D341Med (cell line): ENCODE measurements at places on chromosomes 3 and 15.

- DNase-seq, result no peak
Observed at GRCh38 chr15:60228101-60228500, 169.7 kb downstream of the ANXA2 start.

- DNase-seq, result no peak
Observed at GRCh38 chr3:122862381-122862780, 67.5 kb downstream of the SLC49A4 start.

DNA sequence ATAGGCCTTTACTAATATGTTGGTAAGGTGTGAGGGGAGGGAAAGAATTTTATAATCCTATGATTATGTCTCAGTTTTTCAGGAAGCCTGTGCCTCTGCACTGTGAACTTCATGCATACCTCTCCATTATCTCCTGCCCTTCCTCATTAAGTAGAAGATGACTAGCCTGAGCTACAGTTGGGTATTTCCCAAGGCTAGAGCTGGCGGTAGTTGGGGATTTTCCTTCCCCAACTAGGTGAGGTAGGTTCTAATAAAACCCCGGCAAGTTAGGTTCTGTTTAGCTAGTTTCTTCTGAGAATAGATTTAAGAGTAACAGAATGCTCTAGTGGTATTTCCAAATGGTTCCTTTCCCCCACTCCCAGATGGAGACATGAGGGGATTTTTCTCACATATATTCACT is 414.5 kb downstream of the GRM7 start:
- DNase-seq, result no peak

DNA sequence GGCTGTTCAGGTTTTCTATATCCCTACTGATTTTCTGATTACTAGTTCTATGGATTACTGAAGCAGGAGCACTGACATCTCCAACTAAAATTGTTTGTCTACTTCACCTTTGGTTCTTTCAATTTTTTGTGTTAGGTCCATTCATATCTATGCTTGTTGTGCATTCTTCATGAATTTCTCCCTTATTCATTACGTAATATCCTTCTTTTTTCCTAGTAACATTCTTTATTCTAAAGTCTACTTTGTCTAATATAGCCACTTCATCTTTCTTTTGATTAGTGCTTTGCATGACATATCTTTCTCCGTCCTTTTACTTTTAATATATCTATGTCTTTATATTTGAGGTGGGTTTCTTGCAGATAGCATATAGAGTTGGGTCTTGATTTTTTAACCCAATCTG is 116.3 kb upstream of the BHLHE40 start:
- DNase-seq, result no peak

DNA sequence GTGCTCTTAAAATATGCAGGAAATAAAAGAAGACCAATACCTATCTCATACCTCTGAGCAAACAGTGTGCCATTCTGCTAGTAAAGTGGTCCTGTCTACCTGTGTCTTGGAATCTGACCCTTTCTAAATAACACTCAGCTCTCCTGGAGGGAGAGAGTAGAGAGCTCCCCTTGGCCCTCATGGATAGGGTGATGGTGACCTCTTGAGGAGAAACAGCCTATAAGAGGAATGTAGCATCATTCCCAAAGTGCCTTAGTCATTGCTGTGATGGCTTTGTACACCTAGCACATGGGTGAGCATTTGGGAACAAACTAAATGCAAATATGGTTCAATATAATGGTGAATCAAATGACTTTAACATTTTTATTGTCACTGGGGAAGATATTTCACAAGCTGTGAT is 10.0 kb downstream of the SNTN start:
- peak; percentile 47 for DNase-seq

DNA sequence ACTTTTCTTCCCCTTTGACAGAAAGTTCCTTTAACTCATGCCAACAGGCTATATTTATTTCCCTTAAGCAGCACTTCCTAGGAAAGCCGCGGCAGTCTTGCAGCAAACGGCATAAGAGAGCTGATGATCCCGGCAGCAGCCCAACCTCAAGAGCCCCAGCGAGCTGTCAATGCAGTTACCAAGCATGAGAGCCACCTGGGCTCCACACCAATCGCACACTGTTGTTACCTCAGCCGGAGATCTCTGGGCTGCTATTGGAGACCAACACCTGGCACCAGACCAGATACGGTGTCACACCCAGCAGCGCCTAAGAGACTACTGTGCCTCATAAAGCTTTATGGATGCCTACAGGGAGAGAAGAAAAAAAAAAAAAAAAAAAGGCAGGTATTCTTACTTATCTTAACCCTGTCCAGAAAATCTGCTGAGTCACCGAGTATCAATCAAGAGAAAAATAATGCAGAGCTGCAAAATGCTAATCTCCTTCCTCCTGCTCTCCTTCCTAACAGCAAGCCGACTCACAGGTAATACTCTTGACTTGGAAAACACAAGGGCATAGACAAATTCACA is 11.7 kb downstream of the ABCC5 start:
- peak; percentile 79 for DNase-seq

GRCh38 chr3:5431811-5432378 is 244.4 kb downstream of the EDEM1 start:
- no peak for DNase-seq

GRCh38 chr3:134885877-134886621 is 91.0 kb downstream of the EPHB1 start:
- DNase-seq, result no peak

DNA sequence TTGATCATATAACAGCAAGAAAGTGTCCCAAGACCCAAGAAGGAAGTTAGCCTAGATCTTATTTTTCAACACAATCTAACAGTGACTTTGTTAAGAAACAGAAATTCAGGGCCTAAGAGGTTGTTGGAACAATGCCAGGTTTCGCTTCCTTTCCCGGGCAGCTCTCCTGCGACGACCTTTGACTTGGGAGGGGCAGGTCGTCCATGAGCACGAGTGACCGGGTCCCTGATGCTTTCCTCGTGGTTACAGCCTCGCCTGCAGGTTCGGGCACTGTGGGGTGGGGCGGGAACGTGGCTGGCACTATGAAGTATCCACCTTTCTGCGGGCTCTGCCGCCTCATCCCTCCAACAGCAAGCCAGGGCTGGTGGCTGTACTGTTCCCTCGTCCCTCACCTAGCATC is 90.1 kb upstream of the RGMA start:
- no peak for DNase-seq

DNA sequence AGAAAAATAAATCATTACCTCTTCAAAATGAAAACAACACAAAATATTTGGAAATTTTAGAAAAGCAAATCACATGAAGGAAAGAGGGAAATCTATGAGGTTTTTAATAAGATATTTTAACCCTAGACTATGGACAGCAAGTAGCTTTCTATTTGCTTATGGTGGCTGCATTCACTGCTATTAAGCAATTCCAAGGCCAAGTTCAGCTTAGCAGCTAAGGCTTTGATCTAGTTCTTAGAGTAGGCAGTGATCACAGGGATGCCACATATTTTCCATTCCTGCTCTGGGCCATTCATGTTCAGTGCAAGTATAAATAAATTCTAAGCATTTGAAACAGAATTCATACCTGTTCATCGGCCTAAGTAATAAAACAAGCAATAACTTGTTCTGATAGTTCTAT is 235.3 kb downstream of the CDIN1 start:
- no peak for DNase-seq

DNA sequence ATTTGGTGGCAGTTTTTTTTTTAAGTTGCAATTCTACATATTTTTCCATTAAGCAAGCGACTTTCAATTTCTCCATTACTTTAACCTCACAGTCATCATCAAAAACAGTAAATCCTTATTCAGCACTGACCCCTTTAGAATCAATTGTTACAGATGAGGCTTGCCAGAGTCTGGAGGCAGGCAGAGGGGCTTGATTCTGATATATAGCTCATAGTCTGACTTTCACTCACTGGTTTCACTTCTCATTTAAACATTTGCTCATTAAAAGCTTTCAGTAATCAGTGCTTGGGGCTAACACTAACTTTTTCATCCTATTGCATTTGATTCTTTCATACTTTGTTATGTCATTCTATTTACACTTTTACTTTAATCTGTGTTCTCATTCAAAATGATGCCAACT is 88.4 kb downstream of the PYDC2 start:
- DNase-seq, result no peak

- DNase-seq, result peak; percentile 73
Observed at GRCh38 chr3:163490119-163490518, 1588.2 kb downstream of the SI start.

DNA sequence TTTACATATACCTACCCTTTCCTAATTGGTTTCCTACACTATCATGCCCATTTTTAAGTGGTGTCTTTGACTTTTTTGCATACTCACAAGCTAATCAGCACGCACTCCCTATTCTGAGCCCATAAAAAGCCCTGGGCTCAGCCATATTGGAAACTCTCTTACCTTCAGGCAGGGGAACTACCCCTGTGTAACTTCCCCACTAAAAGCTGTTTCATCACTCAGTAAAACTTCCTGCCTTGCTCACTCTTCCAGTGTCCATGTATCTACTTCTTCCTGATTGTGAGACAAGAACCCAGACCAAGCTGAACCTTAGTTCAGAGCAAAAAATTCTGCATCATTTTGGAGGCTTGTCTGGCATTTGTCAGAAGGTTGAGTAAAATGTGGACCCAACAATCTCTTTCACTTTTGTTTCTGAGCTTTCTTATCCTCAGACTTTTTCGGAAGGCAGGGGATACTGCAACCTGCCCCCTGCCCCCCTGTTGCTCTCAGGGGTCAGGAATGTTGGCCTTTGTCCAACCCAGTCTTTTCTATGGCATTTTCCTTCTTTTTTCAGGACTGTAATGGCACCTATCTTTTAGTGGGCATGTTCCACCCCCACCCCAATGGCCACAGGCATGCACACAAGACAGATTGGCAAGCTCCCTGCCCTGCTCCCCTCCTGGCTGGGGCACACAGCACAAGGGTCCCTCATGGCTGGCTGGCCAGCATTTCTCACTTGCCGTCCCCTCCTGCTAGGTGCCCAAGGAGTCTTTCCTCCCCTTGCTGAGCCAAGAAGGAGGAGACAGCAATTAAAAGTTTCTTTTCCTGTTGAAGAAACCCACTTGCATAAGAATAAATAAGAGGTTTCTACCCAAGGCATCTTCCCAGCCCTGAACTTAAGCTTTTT is 26.3 kb upstream of the TMEM45A start:
- DNase-seq, result no peak

- DNase-seq, result no peak
Observed at GRCh38 chr3:123533554-123534159, 51.2 kb downstream of the HACD2 start.

DNA sequence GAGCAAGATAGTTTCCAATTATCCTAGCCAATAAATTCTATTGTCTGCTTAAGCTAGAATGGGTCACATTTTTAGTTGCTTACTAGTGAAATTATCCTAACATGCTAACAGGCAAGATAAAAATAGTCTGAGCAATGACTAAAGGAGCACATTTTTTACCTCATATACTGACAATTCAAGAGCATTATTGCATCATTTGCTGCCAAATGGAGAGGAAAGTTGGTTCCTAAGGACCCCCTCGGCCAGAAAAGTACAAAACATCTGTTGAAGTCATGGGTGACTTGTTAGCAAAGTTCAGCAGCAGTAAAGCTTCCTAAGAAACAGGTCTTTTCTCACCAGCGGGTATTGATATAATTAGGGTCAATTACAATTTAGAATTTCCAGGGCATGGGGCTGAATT is 1001.0 kb downstream of the FHIT start:
- no peak for DNase-seq

DNA sequence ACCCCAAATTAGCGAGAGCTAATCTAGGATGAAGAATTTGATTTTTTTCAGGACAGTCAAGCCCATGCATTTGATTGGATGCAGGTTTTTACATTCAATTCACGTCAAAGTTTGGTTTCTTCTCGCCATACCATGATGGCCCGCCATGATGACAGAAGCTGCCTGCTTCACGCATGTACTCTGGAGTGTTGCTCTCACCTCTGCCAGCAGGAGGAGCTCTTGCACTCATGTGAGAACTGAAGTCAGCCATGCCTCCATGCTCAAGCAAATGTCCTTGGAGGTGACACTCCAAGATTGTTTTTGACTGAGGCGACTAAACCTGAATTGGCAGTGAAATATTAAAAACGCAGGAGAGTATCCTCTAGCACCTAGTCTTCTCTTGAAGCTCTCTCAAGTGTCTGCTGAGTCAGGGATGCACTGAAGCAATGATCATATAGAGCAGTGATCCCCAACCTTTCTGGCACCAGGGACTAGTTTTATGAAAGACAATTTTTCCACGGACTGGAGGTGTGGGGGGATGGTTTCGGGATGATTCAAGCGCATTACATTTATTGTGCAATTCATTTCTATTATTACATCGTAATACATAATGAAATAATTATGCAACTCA is 120.9 kb downstream of the SAMMSON start:
- peak; percentile 77 for DNase-seq

GRCh38 chr15:73946046-73946721 is 19.9 kb downstream of the LOXL1 start:
- DNase-seq, result no peak

DNA sequence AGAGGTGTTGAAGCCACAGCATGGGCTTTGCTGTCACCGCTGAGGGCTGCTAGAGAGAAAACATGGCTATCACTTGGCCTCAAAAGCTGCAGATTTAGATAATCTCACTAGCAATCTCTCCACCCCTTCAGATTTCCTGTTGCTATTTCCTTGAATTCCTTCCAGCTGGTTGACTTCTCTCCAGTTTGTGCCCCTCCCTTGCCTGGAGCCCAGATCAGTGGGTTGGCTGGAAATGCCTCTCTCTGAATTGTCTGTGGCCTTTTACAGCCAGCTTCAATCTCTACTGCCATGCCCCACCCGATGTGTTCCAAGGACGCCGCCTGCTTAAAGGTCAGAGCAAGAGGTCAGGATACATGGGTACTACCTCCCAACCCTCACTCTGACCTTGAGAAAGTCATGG is 294.1 kb downstream of the NTRK3 start:
- no peak for DNase-seq

- no peak for DNase-seq
Observed at GRCh38 chr3:161475905-161476304, 20.7 kb upstream of the OTOL1 start.

DNA sequence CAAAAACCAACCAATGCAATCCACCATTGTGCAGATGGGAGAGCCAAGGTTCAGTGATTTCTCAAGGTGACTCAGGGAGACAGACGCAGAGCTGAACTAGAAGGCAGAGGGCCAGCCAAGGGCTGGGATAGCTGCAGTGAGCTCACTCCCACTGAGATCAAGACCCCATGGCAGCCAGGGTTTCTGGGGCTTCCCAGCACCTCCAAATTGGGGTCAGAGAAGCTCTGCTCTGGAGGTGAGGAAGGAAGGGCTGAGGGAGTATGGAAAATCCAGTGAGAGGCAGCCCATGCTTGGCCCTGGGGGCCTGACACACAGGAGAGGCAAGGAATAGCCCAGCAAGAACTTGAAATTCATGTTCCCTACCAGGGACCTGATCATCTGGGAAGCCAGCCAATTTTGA is 61.0 kb downstream of the ISG20 start:
- DNase-seq, result no peak

DNA sequence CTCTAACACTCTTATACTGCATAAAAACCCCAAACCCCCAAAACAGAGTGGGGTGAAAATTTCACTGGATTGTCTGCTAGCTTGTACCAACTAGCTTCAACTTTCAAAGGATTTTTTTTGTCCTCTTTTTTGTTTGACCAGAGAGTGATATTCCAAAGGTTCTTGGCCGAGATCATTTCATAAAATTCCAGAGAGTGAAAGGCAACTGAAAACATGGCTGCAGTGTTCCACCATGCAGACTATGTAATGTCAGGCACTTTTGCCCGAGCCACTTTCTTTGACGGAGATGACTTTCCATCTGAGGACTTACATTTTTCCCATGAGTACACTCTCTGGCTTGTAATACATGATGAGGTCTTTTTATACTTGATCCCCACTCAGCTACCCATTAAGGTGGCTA is 107.5 kb downstream of the TIGIT start:
- no peak for DNase-seq

GRCh38 chr15:55277116-55277564 is 12.5 kb downstream of the RAB27A start:
- no peak for DNase-seq

- DNase-seq, result no peak
Observed at GRCh38 chr3:42680806-42681205, 4.5 kb upstream of the KLHL40 start.
